Common myeloid progenitor, CD34-positive (primary cell): ENCODE measurements at places on chromosomes 4 and X.

DNA sequence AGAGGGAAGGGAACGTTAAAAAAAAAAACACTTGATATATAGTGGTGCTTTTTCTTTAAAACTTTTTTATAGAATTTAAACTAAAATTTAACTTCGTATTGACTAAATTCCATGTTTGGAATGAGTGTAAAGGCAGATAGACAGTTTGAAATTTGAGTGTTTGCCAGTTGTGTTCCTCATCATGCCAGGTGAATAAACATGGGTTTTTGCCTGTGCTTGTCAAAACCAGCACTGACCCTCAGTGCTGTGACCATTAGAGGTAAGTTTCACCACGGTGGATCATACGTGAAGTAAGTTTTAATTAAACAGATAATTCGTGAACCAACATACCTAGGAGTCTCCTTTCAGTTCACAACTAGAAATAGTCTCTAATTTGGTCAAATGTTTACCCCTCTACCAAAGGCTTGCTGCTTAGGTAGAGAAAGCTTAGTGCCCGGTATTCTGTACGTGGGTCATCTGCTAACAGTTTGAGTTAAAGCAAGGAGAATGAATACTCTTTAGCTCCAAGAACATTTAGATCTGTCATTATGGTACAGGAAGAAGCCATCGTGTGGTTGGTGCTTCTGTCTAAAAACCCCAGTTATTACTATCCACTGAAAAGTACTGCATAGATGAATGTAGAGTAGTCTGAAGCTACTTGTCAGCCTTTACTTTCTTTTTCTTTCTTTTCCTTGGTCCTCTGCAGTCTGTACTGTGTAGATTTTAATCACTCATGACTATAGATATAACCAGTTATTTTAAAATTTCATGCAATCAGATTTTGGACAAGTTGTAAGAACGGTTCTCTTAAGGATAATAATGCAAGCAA, 32.7 kb downstream of the KIAA0232 start:
- DNase-seq = no peak

DNA sequence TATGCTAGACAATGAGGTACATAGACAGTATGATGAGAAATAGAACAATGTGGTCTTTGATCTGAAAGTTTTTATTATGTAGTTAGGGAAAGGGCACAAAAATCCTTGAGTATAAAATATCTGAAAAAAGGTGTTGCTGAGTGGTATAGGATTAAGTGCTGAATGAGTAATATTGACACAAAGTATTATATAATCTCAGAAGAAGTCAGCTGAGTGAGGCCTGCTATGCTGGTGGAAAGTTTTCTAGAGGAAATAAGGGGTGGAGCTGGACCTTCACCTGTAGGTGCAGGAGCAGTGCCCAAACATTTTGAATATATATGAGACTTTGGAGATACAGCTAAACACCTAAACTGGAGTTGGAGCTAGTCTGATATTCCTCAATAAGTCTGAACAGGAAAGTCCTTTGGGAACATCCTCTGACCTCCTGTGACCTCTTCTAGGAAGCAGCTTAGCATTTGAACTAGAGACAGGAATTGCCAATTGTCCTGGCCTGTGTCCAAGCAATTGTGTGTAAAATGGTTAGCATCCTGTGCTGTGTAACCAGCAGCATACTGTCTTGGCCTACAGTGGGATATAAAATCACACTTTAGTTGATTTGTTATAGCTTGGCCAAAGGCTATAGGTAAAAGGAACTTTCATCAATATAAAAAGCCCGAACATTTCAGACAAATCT, 285.3 kb downstream of the ANKRD50 start:
- no peak for DNase-seq

GRCh38 chr4:38237139-38237538, 276.9 kb downstream of the PTTG2 start:
- DNase-seq = no peak

- DNase-seq = no peak
Measured at GRCh38 chr4:102321260-102321995, 23.9 kb downstream of the SLC39A8 start.
